SW480 (cell line): ENCODE measurements at places on chromosomes 6 and 20.

DNA sequence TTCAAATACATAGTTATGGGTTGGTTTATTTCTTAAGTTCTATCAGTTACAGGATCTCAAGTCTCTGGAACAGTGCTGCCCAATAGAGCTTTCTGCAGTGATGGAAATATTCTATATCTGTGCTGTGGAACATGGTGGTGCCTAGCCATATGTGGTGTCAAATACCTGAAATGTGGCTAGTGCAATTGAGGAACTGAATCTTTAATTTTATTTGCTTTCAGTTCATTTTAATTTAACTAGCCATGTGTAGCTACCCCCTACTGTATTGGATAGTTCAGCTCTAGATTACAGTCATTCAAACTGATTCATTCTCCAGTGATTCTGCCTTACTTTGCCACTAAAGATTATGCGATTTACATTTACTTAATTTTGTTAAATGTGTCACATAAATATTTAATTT is 503.2 kb downstream of the CDKAL1 start:
- DNase-seq: no peak

DNA sequence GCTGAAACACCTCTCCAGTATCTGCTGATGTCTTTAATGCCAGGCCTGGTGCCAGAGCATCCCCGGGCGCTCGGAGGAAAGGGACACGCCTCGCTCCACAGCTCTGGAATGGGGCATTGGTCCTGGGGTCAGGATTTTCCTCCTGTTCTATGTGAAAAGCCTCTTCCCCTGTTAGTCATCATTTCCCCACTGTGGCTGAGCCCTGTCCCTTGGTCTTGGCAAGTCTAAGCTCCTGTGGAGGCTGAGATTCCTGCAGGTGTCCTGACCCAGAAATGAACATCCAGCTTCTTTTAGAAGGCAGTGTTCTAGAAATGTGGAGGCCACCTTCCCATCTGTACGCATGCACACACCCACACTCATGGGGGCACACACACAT is 19.4 kb downstream of the SYNDIG1 start:
- DNase-seq: no peak

- DNase-seq: peak; percentile 2
Measured at GRCh38 chr6:141736104-141736503, 396.6 kb upstream of the GJE1 start.

DNA sequence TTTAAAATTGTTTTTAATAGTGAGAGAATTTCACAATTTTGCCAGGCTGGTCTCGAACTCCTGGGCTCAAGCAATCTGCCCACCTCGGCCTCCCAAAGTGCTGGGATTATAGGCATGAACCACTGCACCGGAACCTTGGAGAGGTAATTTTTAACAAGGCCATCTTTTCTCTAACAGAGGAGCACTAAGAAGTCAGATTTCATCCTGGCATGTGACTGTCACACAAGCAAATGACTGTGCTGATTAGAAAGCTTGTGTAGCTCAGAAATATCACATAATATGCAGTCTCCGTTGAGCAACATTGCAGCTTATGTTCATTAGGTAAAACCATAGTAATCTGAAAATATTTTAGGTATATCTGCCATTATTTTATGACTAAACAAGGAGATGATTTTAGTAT is 156.0 kb downstream of the CCDC170 start:
- no peak for DNase-seq

GRCh38 chr6:144898052-144898689 is 613.0 kb downstream of the UTRN start:
- peak; percentile 79 for DNase-seq

DNA sequence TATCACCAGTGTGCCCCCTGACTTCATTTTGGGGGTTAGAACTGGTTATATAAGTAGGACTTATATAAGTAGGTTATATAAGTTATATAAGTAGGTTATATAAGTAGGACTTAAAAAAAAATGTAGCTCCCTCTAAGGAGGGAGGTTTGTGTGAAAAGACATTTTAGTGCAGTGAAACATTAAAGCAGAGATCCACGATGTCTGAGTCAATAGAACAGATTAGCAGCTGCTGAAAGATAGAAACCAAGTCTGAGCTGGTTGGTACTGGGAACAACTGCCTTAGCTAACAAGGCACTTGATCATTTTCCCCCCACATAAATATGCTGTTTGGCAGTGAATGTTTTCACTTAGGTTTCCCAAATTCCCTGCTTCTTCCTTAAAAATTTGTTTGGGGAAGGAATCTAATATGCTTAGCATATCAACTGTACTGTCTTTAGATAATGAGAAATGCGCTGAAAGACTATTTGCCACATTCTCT is 2.1 kb upstream of the RPS12 start:
- no peak for DNase-seq

DNA sequence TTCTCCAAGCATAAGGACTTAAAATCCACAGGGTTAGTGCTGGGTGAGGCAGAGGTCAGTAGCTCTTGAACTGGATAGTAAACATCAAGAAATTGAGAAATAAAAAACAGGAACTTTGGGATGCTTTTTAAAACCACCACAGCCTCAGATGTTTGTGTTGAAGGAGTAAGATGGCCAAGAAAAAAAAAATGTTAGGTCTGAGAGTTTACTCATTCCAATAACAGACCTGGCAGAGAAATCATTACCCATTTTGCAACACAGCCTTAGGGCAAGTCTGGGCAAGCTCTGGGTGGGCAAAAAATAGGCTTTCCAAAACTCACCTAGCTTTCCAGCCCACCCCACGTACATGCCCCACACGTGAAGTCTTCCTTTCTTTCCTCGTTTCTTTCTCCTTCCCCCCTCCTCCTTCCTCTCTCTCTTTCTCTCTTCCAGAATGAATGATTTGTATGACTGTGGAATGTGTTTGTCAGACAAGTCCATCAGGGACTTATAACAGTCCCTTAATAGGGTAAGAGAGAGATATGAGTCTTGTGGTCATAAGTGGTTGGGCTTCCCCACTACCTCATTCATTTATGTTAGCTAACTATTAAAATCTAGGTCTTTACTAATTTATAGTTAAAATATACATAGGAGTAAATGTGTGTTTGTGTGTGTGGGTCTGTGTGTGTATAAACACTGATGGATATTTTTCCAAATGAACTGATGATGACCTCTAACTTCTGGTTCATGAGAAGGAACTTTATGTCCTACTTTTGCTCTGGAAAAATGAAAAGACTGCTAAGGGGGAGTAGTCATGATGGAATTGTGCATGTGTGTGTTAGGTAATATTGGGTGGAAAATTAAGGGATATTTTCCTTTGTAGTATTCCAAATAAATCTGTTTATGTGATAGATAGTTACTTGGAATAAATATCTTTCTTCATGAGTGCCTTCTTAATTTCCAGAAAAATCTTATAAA is 18.0 kb upstream of the DSE start:
- DNase-seq: no peak

DNA sequence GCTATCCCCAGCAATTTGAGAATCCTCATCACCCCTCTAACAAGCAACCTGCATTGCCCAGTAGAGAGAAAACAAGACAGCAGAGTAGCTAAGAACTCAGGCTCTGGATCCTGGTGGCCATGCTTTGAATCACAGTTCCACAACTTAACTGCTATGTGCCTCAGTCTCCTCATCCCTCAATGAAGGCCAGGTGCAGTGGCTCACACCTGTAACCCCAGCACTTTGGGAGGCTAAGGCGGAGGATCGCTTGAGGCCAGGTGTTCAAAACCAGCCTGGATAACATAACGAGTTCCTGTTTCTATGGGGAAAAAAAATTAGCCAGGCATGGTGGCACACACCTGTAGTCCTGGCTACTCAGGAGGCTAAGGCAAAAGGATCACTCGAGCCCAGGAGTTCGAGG is 23.7 kb downstream of the BACH2 start:
- DNase-seq: no peak

GRCh38 chr6:54877713-54878317 is 31.2 kb downstream of the FAM83B start:
- DNase-seq: no peak

DNA sequence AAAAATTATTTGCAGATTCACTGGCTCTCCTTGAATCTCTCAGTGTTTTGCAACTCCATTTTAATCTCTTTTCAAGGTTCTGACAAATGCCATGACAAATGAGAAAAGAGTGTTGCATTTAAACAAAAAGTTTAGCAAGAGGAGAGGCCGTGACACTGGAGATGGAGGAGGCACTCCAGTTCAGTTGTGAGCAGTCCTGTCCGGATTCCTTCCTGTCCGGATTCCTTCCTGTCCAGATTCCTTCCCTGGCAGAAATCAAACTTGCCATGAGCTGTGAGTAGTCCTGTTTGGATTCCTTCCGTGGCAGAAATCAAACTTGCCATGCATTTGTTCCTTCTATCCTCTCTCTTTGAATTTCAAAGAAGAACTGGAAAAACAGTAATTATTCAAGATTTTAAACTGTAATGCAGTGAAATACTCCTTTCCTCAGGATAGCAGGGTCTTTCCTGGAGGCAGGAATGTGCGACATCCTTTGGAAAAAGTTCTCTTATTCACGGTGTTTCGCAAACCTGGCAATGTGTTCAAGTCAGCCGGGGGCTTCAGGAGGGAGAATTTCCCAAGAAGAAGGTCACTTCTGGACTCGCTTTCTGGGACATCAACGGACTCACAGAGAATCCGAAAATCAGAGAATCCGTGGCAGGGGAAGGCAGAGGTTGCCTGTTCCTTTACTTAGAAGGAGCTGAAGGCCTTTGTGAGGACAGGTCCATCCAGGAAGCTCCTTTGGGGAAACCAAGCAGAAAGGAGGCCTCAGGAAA is 48.7 kb upstream of the DACT2 start:
- DNase-seq: no peak

GRCh38 chr20:60467078-60467477 is 508.9 kb downstream of the CDH26 start:
- no peak for DNase-seq

- DNase-seq: no peak
Measured at GRCh38 chr20:24911461-24911860, 37.6 kb upstream of the CST7 start.

DNA sequence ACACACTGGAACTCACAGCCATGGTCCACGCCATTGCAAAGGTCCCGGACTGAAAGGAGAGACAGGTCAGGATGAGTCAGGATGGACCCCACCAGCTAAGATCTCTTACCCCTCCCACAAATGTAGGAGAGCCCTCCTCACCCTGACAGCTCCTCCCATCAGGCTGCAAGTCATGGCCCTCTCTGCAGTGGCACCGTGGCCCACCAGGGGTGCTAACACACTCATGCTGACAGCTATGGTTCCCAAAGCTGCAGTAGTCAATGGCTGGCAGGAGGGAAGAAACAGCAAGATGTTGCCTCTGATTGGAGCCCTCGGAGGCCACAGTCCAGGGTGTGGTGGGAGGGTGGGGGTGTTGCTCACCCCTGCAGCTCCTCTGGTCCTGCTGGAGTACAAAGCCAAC is 5.7 kb upstream of the RBPJL start:
- peak; percentile 64 for DNase-seq

- peak; percentile 90 for DNase-seq
Measured at GRCh38 chr20:61436667-61437279, 184.7 kb downstream of the CDH4 start.

DNA sequence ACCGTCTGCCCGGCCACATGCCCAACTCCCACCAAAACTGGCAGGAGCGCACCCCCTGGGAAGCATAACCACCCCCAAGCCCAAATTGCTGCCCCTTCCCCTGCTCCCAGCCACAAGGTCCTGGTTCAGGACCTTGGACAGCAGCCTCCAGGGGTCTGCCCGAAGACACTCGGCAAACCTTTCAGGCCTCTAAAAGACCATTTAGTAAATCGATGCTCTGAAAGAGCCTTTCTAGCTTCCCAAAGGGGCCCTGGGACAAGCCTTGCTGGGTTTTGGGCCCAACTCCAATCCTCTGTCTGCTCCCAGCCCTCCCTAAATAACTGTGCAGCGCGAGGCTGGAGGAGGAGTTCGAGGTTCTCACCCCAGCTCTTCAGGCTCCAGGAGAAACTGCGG is 30.5 kb downstream of the GRM4 start:
- DNase-seq: no peak

DNA sequence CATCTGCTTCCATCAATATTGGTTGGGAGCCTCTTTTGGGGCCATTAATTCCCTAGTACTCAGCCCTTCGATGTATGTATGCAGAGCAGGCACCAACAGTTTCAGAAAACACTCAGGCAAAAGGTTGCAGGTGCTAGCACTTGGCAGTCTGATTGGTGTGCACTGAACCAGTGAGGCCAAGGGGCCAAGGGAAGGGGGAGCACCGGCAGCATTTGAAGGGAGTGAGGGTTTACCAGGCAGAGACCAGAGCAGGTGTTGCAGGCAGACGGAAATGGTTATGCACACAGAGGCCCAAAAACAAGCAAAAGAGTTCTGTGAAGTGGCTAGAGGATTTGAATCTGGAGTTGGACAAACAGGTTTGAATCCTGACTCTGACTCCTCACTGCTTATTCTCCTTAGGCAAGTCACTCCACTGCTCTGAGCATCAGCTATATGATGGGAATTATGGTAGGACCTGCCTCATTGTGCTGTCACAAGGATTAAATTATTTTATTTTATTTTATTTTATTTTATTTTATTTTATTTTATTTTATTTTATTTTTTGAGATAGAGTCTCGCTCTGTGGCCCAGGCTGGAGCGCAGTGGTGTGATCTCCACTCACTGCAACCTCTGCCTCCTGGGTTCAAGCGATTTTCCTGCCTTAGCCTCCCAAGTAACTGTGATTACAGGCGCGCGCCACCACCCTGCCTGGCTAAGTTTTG is 58.1 kb upstream of the SHLD1 start:
- no peak for DNase-seq

GRCh38 chr6:140043762-140044378 is 669.4 kb upstream of the CITED2 start:
- peak; percentile 30 for DNase-seq

DNA sequence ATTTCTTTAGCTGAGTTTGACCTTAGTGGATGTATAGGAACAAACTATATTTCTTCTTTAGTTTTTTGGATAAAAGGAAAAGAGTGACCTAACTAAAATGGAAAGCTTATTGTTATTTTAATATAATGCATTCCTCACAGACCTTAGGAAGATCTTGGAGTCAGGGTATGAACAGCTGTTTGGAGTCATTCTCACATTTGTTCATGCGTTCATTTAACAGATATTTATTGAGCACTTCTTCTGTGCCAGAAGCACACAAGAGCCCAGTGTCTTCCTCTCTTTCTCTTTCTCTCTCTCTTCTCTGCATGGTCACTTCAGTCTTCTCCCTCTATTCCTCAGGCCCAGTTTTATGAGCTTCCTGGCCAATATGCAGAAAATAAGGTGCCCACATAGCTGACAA is 744.0 kb upstream of the MAP3K7 start:
- no peak for DNase-seq
